ENCODE measurements at places on chromosomes 16 and 17.

GRCh38 chr17:59399914-59400313 is 68.5 kb downstream of the YPEL2 start:
- DNase-seq = no peak

DNA sequence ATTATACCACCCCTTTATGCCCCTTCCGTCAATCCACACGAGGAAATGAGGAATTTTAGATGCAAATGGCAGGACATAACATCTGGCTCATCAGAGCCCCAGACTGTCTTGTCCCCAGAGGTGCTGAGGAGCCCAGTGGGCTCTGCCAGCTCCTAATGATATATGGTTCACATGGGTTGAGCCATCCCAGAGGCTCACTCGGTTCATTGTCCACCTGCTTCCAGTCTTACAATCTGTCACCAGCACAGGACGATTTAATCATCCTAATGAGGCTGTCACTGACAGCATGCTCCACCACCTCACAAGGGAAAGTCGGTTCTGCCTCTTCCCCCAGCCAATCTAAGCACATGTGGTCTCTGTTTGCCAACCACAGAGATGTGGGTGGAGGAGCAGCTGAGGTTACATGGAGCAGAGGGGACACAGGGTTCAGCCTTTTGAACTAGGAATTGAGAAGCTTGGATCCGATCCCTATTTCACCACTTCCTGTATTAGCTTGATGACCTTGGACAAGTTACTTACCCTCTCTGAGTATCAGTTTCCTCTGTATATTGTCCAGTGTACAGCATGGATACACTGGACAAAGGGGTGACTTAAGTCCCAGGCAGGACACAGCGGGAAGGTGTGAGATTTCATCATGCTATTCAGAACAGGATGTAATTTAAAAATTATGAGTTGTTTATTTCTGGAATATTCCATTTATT is 27.0 kb upstream of the DHX8 start:
- DNase-seq = no peak

GRCh38 chr16:79069121-79069520 is 531.4 kb downstream of the MAF start:
- no peak for DNase-seq

GRCh38 chr17:83155128-83156121 is 76.0 kb downstream of the METRNL start:
- DNase-seq = no peak

GRCh38 chr16:2016407-2016922 is 3.1 kb upstream of the NPW start:
- DNase-seq = no peak

DNA sequence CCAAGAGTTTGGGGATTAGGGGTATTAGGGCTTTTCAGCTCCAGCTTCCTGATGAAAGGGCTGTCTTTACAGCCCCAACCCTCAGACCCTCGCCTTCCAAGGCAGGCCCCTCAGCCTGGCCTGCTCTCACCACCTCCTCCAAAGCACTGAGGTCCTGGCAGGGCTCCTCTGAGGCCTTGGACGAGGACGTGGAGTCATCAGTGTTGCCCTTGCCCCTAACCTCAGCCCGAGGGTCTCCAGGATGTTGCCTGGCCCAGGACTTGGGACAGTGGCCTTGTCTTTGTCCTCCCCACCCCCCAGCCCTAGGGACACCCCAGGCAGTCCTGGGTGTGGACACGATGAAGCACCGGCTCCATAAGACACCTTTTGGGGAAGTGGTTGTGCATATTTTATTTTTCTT is 28.2 kb downstream of the B9D1 start:
- no peak for DNase-seq

- DNase-seq = no peak
Observed at GRCh38 chr16:18841833-18842525, 40.6 kb upstream of the ARL6IP1 start.

- DNase-seq = no peak
Observed at GRCh38 chr16:77437859-77438258, 3.0 kb upstream of the ADAMTS18 start.

DNA sequence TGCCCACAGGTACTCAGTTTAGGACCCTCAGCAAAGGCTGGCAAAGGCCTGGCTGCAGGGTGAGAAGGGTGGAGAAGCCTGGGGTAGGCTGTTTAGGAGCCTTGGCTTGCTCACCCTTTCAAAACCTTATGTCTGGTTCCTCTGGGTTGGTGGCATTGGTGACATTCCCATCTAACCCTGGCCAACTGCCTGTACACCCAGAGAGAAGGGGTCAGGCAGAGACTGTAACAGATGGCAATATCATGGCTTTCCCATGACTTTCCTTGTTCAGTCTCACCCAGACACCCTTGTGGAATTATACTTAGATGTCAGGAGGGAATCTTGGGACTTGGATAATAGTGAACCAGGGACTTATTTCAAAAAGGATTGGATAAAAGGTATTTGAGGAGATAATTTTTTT is 18.5 kb upstream of the LLGL1 start:
- no peak for DNase-seq

GRCh38 chr17:13024526-13025257 is 6.9 kb upstream of the ELAC2 start:
- DNase-seq = peak; percentile 60

GRCh38 chr17:9110501-9110900 is 89.2 kb downstream of the NTN1 start:
- DNase-seq = no peak

DNA sequence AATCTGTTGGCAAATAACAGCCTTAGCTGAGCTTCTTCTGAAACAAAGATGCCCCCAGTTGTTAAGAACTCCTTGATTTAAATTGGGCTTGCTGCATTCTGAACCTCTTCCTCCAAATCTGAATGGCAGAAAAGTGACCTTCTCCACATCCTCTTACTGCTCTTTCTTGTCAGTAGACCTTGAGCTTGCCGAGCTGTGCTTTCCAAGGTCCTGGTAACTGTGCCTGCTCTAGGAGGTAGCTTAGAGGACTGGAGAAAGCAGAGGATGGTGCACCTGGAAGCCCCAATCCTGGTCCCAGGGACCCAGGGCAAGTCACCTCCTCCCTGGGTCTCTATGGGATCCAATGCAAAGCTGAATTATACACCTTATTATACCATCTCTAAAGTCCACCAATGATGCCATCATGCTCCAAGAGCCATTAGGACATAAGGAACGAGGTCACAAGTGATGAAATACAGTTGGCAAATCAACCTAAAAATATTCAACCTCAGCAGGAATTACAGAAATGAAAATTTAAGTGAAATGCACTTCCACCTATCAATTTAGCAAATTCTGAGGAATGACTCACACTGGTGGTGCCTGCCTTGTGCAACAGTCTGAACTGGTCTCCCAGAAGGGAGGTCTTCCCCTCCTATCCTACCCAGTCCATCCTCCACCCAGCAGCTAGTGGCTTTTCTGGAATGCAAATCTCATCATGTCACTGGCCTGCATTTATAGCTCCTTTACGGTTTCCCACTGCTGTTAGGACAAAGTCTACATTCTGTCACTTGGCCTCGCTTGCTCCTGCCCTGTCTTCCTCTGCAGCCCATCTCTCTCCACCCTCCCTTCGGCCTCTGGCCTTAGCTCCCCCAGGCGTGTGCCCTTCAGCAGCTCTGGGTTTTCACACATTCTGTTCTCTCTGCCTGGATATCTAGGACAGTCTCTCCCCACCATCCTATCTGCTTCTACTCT is 36.6 kb downstream of the TOM1L2 start:
- no peak for DNase-seq

Data from memory B cell (primary cell).